Stomach (tissue), 19 donors: ENCODE measurements at places on chromosomes 1 and 21. TPM values are rescaled to one million over a fixed set of nuclear protein-coding genes. Genes with fewer than 3 reads are reported as not detected.

Gene IQGAP3
- polyA plus RNA-seq, result 4.7 TPM

Gene LCE3D
- 0.98 TPM for polyA plus RNA-seq

Gene KRTAP21-2
- not detected for polyA plus RNA-seq

Gene GCSAML
- 2.1 TPM for polyA plus RNA-seq

Gene S100B
- polyA plus RNA-seq, result 9.1 TPM

Gene PLEKHN1
- polyA plus RNA-seq, result 2.9 TPM

Gene KPRP
- 0.30 TPM for polyA plus RNA-seq

DNA sequence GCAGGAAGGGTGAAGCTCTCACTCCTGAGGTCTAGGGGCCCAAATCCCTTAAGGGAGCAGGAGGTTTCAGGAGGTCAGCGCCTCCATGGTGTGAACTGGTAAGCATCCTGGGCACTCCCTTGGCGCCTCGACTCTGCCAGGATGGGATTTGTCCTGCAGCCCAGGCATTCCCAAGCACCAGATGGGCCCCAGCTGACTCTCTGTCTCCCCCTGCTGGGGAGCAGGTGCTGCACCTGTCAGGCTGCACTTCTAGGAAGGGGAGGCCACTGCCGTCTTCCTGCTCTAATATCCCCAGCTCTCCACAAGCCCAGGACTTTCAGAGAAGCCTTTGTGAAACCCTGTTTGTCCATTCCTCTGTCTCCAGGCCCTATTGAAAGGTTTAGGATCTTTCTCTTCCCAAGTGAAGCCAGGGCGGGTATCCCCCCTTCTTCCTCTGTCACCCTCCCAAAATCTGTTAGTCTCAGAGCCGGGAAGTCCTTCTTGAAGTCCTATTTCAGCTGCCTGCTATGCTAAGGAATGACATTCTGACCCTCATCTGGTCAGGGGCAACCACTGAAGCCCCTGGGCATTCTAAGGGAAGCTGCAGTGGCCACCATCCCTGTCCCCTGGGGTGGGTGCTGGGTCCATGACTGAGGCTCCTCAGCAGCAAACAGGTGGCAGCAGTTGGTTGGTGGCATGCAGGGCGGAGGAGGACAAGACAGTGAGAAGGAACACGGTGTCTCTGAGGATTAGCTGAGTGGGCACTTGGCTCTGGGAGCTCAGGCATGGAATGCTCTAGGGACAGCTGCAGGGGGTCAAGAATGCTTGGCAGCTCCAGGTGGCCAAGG lies 3.2 kb downstream of the MYBPH start:
- peak; percentile 75 for DNase-seq

- no peak for DNase-seq
These were observed 31.6 kb downstream of the ZMYND12 start for GRCh38 chr1:42424201-42424600.

DNA sequence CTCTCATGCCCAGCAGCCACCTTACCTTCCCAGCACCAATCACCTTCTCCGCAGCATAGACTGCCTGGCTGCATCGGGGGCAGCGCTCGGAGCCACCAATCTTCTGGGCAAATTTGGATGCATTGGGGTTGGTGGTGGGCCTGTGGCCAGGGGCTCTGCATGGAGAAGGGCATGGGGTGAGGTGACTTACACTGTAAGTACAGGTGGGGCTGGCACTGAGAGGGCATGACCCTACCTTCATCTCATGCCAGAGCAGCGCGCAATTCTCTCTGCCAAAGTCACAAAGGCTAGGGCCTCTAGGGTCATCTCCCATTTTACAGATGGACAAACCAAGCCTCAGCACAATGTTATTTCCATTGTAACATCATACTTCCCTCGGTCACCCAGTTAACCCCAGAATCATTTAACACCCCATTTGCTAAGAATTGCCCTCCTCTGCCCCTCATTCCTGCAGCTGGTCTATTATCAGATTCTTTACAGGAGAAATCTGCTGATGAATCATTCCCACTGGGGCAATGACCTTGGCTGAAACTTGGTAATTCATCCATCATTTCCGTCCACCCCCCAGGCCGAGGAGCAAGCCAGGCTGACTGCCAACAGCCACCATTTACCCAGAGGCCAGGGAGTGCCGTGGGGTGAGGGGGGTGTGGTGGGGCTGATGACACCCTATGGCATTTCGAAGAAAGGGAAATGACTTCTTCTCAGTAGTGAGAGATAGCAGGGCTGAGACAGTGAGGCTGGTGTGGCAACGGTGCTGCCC lies 17.9 kb downstream of the CSRP1 start:
- no peak for DNase-seq

- no peak for DNase-seq
These were observed 76.6 kb downstream of the HSPA13 start for GRCh38 chr21:14306126-14306907.

DNA sequence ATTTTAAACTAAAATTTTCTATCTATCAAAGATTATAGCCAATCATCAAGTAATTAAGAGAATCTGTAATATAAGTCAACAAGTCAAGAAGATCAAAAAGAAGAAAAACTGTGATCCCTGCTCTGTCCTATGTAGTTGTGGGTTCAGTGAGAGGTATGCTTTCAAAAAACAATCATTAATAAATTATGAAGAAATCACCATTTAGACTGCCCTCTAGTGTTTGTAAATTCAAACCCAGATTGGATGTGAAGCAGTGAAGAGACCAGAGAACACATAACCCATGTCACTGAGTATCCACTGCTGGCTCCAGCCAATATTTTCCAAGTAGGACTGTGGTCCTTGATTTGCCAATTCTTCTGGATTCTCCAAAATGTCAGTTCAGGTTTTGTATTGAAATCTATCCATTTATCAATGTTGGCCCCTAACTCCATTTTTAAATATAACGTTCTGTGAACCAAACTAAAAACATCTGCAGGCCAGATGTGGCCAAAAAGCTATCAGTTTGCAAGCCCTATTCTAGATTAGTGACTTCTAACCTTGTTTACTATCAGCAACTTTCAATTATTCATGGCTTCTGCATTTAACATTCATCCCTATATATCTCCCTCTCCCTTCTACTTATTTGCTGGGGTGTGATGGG lies 467.5 kb upstream of the CXADR start:
- no peak for DNase-seq

GRCh38 chr1:71473331-71473730 lies 392.5 kb upstream of the ZRANB2 start:
- no peak for DNase-seq

GRCh38 chr21:37196847-37197246 lies 70.3 kb downstream of the VPS26C start:
- DNase-seq, result no peak

DNA sequence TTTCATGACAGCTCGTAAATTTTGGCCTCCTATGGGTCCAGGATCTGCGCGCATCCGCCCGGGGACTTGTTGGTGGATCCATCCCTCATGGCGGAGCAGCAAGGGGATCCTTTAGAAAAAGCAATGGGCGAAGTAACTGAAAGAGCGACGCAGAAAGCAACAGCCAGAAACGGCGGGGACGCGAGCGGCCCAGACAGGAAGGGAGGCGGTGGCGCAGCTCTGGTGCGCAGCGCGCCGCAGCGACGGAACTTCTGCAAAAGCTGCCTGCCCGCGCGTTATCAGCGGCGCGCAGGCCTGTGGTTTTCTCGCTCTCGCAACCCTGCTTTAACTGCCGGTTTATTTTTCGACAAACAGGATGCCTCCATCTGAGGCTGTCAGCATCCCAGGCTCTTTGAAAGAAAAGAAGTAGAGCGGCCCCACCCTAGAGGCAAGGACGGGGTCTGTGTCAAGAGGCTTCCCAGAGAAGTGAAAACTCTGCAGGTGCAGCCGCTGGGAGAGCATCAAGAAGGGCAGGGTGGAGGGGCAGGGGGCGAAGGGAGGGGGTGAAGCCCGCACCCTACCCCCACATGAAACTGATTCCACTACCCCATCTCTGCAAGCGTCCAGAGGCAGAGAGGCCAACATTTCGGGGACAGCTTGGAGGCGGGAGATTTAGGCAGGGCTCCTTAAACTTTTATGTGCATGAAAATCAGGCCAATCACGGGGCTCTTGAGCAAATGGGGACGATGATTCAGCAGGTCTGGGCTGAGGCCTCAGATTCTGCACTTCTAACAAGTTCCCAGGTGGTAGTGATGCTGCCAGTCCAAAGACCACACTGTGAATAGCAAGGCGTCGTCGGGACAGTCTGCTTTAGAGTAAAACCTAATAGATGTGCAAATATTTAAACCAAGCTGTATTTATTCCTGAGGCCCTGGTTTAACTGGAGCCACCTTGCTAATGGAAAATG lies 22.2 kb downstream of the RUNX1 start:
- DNase-seq, result peak; percentile 74

DNA sequence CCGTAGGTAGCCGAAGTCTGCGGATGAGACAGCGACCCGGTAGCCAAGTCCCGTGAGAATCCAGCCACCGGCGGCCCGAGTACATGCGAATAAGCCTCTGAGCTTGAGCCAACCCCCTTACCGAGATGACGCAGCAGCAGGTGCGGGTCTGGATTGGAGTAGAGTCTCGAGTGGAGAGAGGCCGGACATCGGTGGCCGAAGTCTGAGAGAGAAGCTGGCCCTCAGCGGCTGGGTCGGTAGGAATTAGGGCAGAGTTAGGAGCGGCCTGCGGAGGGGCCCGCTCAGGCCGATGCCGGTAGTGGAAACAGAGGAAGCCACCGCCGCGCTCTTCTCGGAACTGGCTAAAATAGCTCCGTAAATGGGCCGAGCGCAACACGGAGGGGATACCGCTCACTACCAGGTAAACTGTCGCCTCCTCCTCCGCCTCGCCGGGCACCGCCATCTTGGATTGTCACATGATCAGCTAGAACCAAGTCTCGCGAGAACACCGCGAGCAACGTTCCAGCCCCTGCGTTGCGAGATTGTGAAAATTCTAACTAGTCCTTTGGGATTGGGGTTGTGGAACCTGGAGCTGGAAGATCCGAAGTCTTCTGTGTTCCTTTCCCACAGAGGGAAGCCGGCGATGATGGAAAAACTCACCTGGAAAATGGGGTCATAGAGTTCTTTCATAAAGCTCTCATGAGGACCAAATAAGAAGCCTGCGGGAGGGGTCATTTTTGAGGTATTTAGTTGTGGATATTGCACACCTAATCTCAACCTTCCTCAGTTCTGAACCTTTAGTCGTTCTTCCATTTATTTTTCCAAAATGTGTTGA lies at the start of gene GPATCH3:
Gene GPATCH3 (minus strand): TSS at position 467 of the 814 bp plus-strand sequence. CDS start 25 bp downstream, at position 442.
- DNase-seq, result peak; percentile 95

DNA sequence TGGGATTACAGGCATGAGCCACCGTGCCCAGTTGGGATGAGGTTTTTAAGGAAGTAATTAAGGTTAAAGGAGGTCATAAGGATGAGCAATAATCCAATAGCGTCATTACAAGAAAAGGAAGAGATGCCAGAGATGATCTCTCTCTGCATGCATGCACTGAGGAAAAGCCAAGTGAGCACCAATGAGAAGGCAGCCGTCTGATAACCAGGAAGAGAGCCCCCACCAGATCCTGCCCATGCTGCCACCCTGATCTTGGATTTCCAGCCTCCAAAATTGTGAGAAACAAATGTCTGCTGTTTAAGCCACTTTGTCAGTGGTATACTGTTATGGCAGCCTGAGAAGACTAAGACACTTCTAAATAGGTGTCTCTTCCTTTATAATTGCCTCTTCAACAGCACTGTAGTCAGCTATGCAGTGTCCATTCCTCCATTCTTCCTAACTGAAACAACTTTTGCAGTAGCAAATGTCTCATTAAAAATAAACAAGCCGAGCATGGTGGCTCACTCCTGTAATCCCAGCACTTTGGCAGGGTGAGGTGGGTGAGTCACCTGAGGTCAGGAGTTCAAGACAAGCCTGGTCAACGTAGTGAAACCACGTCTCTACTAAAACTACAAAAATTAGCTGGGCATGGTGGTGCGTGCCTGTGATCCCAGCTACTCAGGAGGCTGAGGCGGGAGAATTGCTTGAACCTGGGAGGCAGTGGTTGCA lies 216.2 kb upstream of the RUNX1 start:
- no peak for DNase-seq

GRCh38 chr1:153365696-153366095 lies 8.0 kb downstream of the S100A9 start:
- DNase-seq, result no peak
